NCI-H1417 treated with DMSO at 0.1 percent for 48 hours (cell line): ENCODE measurements at places on chromosomes 2 and 18.

DNA sequence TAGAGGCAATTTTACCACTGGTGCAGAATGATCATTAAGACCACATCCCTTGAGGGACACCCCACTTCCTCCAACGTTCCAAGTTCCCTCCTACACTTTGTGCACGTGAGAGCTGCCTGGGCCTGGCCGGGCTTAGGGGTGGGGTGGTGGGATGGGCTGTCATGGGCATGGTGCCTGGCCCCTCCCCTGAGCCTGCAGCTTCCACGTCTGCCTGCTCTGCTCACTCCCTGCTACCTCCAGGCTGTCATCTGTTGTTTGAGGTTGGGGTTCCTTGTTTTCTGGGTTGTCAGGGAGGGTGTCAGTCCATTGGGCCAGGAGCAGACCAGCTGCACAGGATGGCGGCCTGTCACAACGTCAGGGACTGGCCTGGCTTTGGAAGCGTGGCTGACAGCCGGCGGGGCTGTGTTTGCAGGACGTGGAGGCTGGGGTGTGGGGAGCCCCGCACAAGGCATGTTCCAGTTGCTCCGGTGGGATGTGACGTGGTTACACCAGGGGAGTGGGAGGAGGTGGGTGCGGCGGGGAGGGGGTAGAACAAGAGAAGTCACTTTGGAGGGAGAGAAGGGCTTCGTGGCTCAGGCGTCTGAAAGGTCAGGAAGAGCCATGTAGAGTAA, 72.3 kb downstream of the RTP5 start:
- DNase-seq = no peak

DNA sequence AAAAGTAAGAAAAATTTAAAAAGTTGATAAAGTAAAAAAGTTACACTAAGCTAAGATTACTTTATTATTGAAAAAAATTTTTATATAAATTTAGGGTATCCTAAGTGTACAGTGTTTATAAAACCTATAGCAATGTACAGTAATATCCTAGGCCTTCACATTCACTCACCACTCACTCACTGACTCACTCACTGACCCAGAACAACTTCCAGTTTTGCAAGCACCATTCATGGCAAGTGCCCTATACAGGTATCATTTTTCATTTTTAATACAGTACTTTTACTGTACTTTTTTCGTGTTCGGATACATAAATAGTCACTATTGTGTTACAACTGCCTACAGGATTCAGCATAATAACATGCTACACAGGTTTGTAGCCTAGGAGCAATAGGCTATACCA, 8.9 kb upstream of the THUMPD2 start:
- no peak for DNase-seq

DNA sequence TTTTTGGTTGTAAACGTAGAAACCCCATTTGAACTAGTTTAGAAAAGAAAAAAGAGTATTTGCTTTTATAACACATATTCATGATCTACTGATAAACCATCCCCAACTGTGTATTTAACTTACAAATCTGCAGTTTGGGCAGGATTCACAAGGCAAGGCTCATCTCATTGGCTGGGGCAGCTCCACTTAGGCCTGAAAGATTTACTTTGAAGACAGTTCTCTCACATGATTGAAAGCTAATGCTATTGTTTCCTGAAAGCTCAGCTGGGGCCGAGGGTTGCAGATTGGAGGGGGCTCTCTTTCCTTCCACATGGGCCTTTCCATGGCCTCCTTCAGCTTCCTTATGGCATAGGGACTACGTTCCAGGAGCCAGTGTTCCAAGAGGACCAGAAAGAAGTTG, 47.4 kb downstream of the ARHGAP15 start:
- DNase-seq = no peak

GRCh38 chr2:43266711-43267111, 40.3 kb upstream of the ZFP36L2 start:
- DNase-seq = no peak

DNA sequence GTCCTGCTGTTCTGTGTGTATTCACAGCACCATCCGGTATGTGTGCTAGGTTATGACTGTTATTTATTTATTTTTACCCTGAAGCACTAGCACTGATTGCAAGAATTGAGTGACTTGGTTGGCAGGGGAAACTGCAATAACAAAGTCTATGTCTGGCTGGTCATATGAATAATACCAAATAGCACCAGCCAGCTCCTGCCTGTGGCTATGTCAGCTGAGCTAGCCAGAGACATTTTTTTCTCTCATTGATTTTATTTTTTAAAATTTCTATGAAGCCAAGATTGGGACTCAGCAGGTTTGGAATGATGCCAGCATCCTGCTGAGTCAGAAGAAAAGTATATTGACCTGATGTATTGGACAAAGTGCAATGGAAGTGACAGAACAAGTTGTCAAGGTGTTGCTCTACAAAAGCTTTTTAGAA, 188.5 kb upstream of the CDH2 start:
- DNase-seq = no peak

- DNase-seq = no peak
Measured at GRCh38 chr2:165238295-165238694, 919 bp upstream of the SCN2A start.

DNA sequence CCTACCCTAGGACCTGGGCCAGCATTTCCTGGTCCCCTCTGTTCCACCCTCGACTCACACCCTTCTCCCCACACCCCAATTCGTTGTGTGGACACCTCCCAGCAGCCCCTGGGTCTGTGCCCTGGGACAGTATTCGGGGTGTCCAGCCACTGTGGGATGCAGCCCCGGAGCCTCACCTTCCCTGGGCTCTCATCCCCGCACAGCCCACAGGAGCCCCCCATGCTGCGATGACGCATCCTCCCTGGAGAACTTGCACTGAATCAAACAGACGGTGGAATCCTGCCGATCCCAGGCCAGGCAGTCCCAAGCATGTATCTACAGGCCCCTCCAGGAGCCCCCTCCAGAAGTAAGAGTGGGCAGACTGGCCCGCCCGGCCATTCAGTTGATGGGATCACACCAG, 9.7 kb downstream of the ITM2C start:
- no peak for DNase-seq

DNA sequence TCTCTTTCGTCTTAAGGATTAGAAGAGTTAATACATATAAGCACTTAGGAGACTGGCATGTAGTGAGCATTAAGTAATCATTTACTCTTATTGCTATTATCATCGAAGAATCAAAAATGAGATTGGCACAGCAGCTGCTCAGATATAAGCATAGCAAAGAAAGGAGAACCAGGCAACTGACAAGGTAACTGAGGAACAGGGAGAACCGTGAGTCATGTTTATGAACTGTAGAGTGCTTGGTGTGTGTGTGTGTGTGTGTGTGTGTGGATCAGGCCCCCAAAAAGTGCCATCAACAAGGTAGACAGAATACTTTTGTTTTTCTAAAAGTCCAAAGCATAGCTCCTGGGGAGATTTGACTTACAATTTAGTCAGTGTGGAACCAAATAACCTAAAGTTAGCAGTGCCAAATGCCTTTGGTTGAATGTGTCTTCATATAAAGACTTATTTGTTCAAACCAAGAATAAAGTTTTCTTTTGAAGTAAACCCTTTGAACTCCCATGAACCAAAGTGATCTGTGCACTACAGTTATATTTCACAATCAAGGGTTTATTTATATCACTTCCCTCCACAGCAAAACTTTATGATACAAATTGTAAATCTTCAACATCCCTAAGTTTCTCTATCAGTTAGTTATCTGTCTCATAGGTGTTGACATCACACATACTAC, 660.6 kb downstream of the NYAP2 start:
- no peak for DNase-seq

GRCh38 chr2:177334940-177335543, 57.5 kb upstream of the AGPS start:
- no peak for DNase-seq

GRCh38 chr2:50613161-50613560, 418.8 kb downstream of the NRXN1 start:
- DNase-seq = no peak

DNA sequence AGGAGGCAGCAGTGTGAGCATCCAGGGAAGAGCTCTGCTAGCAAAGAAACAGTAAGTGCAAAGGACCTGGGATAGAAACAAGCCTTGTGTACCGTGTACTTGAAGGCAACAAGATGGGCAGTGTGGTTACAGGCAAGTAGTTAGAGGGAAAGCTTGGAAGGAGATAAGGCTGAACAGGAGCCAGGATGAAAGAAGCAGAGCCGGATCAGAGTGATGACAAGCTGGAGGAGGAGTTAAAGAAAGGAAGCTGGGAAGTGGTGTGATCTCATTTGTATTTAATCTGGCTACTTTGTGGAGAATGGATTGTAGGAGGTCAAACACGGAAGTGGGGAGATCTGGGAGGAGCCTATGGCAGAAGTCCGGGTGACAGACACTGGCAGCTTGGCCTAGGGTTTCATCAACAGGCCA, 44.7 kb upstream of the VPS54 start:
- no peak for DNase-seq

DNA sequence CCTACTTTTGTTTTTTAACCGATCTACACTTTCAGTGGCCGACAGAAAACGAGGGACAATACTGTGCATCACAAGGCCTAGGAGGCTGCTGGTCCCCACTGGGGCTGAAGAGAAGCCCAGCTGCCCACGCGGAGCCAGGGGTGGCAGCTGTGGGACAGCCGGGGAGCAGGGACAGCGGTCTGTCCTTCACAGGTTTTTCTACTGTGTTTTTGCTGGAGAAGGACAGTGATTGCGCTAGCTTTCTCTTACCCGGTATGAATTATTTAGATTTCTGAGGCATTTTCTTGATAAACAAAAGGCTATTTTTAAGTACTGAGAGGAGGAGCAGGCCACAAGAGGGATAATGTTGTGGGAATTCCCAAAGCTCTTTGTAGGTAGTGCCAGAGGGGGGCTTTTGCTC, 219.8 kb downstream of the ATAD2B start:
- no peak for DNase-seq

- no peak for DNase-seq
Measured at GRCh38 chr2:128442053-128442751, 123.5 kb upstream of the HS6ST1 start.

- DNase-seq = no peak
Measured at GRCh38 chr2:106129150-106129549, 65.0 kb downstream of the UXS1 start.

DNA sequence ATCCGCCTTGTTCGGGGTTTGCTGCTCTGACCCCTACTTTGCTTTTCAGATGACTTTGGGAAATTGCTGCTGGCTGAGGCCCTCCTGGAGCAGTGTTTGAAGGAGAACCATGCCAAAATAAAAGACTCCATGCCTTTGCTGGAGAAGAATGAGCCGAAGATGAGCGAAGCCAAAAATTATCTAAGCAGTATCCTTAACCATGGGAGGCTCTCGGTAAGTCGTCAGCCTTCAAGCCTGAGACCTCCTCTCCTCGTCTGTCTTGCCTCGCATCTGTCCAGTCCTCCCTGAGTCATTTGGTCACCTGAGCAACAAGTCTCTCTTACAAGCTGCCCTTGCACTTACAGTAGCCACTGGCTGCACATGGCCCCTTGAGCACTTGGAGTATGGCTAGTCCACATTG, 34.7 kb upstream of the MCFD2 start:
- DNase-seq = no peak

DNA sequence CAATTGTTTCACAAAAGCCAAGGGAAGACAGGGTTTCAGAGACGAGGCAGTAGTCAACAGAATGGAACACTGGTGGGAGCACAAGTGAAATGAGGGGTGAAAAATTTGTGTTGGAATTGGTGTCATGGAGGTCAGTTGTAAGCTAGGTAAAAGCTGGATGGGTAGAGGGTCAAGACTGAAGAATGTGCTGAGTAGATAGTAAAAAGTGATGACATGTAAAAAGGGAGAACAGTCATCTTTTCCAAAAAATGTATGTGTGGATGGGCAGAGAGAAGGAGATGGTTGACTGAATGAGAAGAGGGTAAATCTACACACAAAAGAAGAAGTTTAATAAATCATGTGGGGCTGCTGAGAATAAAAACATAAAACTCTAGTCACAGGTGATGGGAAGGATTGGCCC, 92.7 kb upstream of the COL3A1 start:
- DNase-seq = no peak

DNA sequence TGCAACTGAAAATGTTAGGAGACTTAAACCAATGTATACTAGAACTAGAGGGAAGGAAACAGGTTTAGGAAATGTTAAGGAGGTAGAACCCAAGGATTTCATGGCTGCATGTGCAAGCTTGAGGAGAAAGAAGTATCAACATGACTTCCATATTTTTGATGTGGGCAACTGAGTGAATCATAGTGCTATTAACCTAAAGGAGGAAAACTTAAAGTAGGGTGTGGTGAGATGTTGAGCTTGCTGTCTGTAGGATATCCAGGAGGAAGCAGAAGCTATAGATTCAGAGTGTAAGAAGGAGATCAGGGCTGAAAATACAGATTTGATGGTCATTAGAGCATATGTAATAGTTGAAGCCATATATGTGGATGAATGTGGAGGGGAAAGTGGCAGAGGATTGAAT, 31.5 kb downstream of the NDC80 start:
- no peak for DNase-seq

GRCh38 chr2:12684471-12684936, 32.2 kb upstream of the TRIB2 start:
- no peak for DNase-seq

- no peak for DNase-seq
Measured at GRCh38 chr18:10791169-10791831, 265.5 kb downstream of the NAPG start.

GRCh38 chr2:39007875-39008504, 112.9 kb downstream of the SOS1 start:
- no peak for DNase-seq

GRCh38 chr2:16931441-16931840, 265.8 kb upstream of the CYRIA start:
- DNase-seq = no peak

DNA sequence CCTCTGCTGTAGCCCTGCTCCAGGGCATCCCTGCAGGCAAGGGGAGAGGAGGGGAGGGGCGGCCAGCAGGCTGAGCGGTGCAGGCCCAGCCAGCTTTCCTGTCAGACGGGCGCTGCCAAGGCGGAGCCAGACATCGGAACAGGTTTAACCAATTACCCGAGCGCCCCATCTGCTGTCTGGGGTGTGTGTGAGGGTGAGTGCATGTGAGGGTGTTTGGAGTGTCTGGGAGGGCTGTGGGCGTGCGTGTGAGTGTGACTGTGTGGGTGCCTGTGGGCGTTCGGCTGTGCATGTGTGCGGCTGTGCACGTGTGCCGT, 20.0 kb downstream of the EMX1 start:
- DNase-seq = no peak

DNA sequence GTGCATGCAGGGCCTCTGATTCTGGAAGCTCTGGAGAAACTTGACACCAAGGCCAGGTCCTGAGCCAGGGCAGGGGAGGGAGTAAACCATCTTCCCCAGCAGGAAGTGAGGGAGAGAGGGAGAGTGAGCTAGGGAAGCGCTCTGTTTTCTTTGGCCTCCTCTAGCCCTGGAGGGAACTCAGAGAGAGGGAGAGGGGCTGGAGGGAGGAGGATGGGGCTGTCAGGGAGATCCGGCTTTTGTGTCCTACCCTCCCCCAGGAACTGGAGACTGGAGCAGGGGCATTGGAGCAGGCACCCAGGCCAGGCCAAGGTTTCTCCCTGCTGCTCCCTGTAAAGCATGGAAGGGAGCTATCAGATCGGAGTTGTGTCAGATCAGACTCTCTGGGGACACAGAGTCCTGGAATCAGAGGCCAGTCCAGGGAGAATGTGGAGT, 22.7 kb upstream of the PKDCC start:
- no peak for DNase-seq

GRCh38 chr2:236908439-236909192, 177.1 kb upstream of the COPS8 start:
- DNase-seq = no peak
